ENCODE measurements at places on chromosomes 3 and 15.

DNA sequence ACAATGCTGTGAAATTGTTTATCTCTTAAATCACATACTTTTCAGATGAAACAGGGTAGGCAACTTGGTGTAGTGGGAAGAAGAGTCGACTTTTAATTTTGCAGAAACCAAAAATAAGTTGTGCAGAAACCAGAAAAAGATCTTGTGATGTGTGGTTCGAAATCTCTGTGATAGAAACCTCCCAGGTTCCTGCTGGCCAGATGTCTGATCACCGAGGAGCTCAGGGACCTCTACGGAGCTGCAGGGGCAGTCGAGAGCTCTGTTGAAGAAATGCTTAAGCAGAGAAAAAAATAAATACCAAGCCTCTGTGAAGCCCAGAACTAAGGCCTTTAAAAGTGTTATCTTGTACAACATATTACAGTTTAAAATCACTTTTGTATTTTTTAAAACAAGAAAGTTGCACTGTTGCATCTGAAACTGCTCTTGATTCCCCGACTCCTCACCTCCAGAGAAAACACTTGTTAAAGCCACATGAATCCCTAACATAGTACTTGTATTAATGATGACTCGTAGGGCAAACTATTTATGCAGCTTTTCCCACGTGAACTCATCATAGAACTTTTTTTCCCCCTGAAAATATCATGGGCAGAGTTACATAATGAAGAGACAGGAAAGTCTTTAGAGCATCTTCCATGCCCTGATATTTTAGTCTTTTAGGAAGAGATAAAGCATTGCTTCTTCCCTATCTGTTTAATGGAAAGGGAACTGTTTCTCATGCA lies 51.3 kb downstream of the CCK start:
- no peak for DNase-seq

DNA sequence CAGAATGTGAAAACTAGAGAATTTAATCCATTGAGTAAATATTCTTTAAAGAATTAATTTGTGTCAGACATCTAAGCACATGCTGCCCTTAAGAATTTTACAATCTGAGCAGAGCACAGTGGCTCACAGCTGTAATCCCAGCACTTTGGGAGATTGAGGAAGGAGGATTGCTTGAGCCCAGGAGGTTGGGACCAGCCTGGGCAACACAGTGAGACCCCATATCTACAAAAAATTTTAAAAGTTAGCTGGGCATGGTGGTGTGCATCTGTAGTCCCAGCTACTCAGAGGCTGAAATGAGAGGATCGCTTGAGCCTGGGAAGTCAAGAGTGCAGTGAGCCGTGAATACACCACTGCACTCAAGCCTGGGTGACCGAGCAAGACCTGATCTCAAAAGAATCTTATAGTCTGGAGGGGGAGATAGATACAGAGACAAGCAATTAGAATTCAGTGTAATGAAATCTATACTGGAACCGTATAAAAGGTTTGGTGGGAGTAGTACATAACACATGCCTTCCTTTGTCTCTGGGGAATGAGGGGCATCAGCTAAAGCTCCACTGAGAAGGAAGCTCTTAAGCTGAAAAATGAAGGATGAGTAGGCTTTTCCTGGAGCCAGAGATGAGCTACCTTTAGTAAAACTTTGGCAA lies 21.2 kb downstream of the ATP11B start:
- DNase-seq = no peak

GRCh38 chr15:95142531-95142930 lies 911.2 kb downstream of the MCTP2 start:
- no peak for DNase-seq

GRCh38 chr3:58371754-58372153 lies 39.1 kb downstream of the PXK start:
- DNase-seq = no peak

GRCh38 chr15:29066838-29067237 lies 181.1 kb downstream of the APBA2 start:
- DNase-seq = no peak

- DNase-seq = no peak
Measured at GRCh38 chr3:194973366-194974000, 287.8 kb downstream of the FAM43A start.

DNA sequence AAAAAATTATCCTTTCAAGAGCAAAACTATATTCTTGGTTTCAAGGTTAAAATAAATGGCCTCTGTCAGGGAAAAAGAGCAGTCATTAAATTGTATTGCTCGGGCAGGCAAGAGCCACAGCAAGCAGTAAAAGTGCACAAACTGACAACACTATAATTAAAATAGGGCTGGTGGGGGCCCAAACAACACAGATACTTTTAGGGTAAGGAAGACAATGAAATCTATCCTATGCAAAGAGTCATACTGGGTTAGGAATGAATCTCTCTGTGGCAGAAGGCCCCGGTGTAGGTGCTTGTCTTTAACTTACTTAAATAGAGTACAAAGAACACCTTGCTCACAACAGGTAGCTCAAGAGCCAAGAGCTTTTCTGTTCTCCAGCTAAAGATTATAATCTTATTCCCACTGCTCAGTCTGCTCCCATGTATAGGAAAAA lies 94.7 kb downstream of the DLG1 start:
- no peak for DNase-seq

GRCh38 chr15:22257047-22258008 lies 177.0 kb downstream of the OR4M2 start:
- no peak for DNase-seq

DNA sequence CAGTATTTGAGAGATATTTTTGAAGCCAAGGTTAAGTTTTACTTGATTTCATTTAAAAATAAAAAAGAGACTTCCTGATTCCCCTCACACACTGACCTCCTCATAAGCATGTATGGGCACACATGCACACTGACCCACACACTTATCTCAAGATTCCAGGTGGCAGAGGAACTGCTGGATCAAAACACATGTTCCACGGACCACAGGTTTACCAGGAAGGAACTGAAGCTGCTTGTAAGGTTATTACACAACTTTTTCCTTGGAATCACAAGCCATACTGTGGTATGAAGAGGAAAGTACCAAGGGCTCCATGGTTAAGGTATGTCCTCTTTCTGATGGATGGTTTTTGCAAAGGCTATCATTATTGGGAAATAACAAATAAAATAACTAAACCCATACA lies 7.5 kb downstream of the CLDN1 start:
- no peak for DNase-seq

DNA sequence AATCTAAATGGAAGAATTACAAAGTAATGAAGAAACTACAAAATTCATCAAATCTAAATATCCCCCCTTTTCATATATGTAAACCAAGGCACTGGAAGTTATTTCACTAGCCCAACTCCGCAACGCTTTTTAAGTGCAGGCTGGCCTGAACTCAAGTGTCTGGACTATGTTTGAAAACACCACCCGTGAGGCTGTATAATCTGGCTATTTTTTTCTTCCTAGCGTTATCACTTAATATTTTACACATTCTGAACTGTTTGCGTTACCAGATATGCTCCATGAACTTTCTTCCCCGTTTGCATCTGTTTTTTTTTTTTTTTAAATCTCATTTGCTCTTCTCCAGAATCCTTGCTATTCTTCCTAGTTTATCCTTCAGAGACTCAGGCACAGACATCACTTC lies 619.5 kb upstream of the CBLB start:
- no peak for DNase-seq

DNA sequence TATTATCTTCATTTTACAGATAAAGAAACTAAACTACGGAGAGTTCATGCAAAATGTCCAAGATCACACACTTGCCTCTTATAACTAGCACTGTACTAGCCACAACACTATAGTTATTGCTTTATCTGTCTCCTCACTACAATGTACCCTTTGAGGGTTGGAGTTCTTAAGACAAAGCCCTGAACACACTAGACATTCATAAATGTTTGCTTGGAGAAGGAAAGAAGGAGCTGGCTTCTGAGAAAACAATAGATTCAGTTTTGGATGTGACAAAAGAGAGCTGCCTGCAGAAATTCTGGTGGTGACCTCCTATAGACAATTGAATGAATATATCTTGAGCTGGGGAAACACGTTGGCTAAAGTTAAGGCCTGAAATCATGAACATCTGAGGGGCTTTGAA lies 169.9 kb upstream of the ARHGEF26 start:
- DNase-seq = no peak

DNA sequence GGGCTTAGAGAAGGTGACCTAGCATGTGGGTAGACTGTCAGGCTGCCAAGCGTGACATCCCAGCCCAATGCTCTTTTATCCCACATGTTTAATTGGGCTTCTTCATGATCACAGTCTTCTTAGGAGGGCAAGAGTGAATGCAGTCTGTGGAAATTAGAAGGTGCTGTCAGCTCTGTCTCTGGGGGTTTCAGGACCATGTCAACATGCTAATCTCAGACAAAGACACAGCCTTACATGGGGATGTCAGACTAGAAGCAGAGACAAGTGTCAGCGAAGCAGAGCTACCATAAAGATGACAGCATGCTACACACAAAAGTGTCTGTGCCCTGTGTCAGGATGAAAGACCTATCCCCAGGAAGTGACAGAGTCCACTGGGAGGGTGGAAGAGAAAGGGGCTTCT lies 120.1 kb upstream of the SLC25A36 start:
- no peak for DNase-seq

GRCh38 chr3:197234947-197235914 lies 63.2 kb downstream of the DLG1 start:
- no peak for DNase-seq

DNA sequence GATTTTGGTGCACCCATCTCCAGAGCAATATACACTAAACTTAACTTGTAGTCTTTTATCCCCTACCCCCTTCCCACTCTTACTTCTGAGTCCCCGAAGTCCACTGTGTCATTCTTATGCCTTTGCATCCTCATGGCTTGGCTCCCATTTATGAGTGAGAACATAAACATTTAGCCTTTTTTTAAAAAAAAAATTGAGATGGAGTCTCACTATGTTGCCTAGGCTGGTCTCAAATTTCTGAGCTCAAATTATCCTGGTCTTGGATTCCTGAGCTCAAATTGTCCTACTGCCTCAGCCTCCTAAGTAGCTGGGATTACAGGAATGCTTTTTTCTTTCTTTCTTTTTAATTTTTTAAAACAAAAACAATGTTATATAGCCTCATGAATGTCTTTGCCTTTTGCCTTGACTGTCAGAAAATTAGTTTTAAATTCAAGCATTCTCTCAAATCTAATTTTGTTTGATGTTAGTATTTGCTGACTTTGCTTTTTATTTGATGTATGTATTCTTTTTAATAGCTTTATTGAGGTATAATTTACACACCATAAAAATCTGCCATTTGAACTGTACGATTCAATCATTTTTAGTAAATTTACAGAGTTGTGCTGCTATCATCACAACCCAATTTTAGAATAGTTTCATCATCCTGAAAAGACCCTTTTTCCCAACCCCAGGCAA lies 46.9 kb downstream of the NFKBIZ start:
- no peak for DNase-seq

GRCh38 chr15:54347082-54347827 lies 369.0 kb downstream of the UNC13C start:
- DNase-seq = no peak

GRCh38 chr3:108380128-108380795 lies 83.9 kb downstream of the HHLA2 start:
- DNase-seq = no peak

DNA sequence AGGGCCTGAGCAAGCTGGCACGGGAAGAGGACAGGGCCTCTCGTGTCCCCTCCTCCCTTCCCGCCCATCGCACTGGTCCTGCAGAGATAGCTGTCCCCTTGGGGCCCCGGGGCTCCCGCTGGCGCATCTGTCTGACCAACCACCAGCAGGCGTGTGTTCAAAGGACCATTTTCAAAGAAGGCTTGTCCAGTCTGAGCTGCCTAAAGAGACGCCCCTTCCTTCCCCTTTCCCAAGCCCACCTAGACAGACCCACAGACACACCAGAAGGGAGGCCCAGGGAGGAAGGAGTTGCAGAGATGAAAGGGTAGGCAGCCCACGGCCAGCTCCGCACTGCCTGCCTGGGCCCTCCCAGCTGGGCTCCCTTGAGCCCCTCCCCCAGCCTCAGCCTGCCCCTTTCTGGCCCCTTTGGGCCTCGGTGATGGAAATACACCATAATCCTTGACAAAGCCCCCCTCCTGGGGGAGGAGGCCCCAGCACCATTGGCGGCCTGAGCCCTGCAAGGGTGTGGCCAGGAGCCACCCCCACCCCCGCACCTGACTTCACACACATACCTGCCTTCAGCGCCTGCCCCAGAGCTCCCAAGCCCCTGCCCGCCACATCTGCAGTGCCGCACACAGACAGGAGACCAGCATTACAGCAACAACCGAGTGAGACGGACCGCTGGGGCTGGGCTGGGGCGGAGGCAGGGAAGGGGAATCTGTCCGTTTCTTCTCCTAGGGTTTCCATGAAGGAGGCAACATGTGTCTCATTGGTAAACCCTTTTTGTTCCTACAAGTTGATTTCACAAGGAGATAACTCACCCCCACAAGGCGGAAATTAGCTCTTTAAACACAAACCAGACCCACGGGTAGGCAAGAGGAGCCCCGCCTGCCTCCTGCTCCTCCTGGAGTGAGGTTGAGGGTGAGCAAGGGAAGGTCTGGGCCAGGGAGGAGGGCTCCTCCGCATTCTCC lies at the start of gene STRA6:
STRA6 (minus strand) TSS at position 336 of the 950 bp plus-strand sequence. CDS start 520 bp downstream, outside the sequence.
- DNase-seq = no peak

DNA sequence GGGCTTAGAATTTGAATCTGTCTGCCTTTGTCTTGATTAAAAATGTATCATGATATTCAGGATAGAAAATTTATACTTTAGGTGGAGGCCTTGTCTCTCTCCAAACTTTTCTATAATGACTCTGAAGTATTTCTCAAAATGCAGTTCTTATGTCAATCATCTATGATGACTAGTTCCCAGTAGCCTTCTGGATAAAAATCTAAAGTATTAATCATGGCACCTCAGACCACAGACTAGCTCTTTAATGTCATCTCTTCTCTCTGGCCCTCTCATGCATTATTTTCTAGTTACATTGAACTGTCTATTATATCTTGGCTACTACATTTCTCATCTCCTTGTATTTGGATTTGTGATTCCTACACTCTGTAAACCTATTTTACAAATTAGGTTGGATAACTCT lies 96.9 kb downstream of the ZPLD1 start:
- DNase-seq = no peak

GRCh38 chr15:41656188-41656587 lies 4.0 kb upstream of the MGA start:
- DNase-seq = no peak

DNA sequence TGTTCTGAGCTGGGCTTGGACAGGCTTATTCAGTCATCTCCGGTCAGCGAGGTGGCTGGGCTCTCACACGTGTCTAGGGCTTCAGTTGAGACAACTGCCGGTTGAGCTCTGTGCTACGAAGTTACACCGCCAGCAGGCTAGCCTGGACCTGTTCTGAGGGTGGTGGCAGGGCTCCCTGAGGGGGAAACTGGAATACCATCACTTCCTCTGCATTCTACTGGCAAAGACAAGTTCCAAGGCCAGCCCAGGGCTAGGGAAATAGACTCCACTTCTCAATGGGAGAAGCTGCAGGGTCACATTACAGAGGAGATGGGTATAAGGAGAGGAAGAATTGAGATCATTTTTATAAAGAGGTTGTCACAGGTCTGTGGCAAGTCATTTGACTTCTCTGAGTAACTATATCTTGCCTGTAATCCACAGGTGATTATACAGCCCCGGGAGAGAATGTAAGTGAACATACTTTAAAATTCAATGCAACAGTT lies 106.8 kb upstream of the IL12A start:
- DNase-seq = no peak

DNA sequence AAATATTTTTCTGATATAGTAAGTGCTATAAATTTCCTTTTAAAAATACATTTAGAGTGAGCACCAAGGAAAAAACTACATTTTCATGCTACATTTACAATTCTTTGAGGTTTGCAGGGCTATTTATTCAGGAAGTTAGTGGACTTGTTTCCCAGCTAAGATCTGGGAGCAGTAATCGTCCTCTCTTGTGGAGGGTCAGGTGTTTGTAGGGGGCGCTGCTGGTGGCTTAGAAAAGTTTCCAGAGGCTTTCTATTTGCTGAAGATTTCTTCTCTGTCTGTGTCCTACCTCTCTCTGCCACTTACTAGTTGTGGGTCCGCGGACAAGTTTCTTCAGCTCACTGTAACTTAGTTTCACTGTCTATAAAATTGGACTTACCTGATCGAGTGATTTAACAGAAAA lies 163.9 kb downstream of the PEX5L start:
- DNase-seq = no peak

All from stimulated activated CD4-positive, alpha-beta T cell treated with anti-CD3 and anti-CD28 coated beads, Interleukin-2, amount 100 ng/mL, for 4 hours (primary cell).